ENCODE measurements at places on chromosomes 5 and 9.

DNA sequence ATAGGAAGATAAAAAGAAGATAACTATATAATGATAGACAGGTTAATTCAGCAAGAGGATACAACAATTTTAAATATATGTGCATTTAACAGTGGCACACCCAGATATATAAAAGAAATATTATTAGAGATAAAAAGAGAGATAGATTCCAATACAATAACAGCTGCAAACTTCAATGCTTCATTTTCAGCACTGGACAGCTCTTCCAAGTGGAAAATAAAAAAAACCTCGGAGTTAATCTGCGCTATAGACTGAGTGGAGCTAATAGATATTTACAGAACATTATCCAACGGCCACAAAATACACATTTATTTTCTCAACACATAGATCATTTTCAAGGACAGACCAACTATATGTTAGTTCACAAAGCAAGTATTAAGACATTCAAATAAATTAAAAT, 1229.5 kb upstream of the CDH6 start:
- DNase-seq: no peak

DNA sequence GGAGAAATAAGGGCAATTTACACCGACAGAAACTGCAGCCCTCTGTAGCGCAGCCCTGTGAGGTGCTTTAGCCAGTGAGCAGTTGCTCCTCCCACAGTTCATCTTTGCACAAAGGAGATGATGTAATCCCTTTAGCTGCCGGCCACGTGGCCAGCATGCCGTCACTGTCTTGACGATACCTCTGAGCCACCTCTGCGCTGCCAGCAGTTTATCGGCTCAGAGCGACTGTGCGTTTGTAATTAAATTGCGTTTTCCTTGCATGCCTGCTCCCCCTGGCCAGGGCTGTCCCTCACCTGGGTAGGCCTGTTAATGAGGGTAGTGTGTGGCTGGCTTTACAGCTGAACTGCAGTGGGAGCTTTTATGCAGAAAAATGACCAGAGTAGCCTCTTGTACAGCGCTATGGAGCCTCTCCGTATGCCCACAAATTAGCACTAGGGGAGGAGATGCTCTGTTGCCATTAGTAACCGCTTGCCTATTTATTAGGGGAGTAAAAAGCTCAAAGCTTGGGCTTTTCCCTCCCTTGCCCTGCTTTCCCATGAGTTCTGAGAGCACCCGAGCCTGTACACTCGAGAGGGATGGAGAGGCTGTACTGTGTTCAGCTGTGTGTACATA, 107.0 kb downstream of the TRIO start:
- DNase-seq: no peak

GRCh38 chr5:96714951-96715451, 52.8 kb downstream of the CAST start:
- DNase-seq: peak; percentile 31

DNA sequence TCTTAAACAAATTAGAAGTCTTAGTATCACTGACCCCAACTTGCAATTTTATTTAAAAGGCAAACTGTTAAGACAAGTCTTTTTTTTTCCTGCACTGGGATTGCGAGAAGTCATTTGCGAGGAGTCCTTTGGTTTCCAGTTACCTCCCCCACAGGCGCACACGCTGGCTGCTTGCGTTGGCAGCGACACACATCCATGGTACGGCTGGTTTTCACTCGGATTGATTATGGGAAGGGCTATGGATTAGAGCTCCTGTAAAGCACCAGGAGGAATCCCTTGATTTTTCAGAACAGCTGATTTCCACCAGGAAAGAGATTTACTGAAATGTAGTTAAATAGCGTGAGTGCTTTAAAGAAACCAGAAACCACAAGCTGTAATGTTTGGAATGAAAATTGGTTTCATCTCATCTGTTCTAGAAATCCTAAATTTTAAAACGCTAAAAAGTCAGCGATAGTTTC, 737 bp downstream of the SLC1A3 start:
- no peak for DNase-seq

GRCh38 chr5:152505442-152506042, 100.5 kb upstream of the NMUR2 start:
- DNase-seq: no peak

DNA sequence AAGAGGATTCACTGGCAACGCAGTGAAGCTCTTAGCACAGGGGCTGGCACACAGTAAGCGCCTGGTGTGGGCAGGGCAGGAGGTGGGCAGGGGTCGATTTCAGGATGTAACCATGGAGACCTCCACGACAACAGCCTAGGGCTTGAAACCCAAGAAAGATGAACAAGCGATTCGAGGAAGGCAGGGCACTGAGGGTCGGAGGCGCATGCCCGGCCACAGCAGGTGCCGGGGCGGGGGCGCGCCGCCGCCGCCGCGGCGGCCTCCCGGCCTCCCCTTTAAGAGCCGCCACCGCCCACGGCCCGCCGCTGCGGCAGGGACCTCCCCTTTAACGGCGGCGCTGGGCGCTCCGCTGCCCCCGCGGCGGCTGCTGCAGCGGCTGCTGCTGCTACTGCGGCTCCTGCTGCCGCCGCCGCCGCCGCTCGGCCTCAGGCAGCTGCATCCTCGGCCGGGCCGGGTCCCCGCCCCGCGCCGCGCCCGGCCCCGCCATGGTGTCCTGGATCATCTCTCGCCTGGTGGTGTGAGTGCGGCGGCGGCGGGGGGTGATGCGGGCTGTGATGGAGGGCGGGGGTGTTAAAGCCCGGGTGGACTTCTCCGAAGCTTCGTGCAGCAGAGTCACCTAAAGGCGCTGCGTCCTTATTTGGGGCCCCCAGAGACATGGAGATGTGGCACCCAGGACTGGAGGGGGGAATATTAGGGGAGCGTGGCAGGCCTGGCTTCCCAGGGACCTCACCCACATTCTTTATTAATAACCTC, at the start of gene REEP2:
TSS of gene REEP2 (plus strand) at position 334 of the 753 bp plus-strand sequence. CDS start at position 486, 152 bp downstream.
- no peak for DNase-seq

- DNase-seq: peak; percentile 69
Observed at GRCh38 chr5:132260051-132260450, 2.6 kb downstream of the PDLIM4 start.

DNA sequence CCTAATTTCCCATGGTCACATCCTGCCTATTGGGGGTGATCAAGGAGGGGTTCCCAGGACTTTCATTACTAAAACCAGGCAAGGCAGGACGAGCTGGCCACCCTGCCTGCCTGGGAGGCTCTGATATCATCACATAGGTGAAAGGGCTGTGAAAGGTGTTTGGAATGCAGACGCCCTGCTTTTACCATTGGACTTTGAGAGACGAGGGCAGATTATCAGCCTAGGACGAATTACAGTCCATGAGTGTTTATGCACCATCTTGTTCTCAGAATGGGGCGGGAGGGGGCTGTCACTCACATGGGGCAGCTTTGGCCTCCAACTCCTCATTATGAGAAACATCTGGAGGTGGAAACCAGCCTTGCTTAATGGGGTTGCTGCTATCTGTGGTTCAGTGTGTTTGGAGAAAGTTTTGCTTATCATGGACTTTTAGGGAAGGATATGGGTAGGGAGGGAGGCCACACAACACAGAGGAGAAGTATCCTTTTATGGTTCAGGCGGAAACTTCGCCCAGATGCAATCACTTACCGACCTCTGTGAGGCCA, 69.8 kb upstream of the UBTD2 start:
- no peak for DNase-seq

DNA sequence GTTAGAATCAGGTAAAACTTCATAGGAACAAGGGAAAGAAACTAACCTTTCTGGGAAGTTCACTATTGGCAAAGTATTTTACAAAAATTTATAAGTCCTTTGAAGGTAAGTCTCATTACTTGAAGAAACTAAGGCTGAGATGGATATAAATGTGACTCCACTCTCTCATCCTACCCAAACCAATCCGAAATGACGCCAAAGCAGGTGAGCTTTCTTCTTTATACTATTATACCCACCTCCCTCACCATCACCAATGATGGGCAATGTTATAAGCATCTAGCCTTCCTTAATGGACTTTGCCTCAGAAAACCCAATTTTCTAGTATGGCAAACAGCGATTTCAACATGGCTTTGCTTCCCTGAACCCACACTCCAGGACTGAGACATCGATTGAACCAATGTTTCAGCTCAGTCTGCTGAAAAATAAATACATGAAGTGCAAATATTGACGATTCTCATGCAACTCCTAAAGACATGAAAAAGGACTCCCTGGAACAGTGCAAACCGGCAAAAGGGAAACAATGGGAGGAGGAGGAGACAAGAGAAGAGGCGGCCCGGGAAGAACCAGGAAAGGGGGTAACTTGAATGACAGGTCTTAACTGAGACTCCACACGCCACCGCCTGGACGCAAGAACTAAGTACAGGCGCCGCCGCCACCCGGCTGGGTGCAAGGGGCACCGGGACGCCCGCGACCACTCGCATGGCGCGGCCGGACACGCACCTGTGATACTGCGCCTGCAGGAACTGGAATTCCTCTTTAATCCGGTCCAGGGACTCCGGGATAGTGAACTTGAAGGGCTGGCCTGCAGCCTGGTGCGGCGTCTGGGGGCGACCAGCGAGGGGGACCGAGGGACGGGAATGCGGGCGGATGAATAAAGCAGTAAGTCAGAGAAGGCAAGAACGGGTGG, 2.5 kb downstream of the TLE1 start:
- DNase-seq: peak; percentile 92

DNA sequence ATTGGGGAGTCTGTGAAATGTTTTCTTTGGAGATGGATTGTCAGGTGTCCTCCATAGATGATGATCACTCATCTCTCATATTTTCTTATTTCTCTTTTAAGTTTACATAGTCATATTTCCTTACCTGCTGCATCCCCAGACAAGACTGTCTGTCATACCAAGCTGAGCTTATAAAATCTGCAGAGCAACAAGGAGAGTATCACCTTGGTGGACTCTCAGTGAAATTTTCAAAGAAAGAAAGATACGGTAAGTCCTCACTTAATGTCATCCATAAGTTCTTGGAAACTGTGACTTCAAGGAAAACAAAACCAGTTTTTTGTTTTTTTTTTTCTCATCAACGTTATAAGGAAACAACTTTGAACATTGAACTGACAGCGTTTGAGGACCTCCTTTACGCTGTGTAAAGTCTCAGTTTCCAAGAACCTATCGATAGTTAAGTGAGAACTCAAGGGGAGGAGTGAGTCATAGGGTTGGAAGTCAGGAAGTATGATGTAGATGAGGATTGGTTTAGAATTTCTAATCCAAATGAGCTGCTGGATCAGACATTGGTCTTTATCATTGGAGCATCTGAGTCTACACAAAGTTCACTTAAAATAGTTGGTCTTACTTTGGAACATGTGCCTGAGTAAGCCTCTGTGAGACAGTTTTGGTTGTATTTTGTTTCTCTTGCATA, 45.5 kb downstream of the SPIN1 start:
- DNase-seq: no peak

DNA sequence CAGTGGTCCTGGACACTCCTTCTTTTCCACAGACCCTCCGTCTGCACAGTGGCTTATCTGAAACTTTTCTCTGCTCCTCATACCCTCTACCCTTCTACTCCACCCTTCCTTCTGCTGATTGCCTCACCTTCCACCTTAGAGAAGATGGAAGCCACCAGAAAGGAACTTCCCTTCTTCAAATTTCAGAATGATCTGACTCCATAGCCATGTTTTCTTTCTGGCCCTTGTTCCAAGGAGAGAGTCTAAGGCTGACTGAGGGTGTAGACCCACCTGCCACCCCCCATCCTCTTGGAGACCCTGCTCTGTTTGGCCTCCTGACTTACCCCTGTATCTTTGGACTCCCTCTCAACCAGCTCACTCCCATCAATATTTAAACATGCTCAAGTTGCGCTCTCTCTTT, 7.4 kb downstream of the SNX30 start:
- no peak for DNase-seq

- DNase-seq: no peak
Observed at GRCh38 chr9:82353631-82354278, 365.2 kb downstream of the SPATA31D1 start.

DNA sequence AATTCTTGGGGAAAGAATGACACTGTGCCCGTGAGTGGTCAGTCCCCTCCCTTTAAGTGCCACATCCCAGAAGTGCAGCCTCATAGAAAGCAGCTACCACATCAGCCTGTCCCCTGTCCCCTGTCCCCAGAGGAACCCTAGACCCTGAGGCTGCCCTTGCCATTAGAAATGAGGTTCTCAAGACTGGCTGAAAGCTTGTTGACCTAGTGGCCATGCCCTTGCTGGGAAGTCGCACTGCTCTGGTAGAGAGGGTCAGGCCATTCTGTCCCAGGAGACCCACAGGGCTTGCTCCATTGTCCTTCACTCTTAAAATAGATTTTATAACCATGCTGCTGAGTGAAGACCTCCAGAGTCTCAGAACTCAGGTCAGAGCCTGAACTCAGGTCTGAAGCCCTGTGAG, 184.5 kb downstream of the RGS3 start:
- DNase-seq: no peak

GRCh38 chr9:36888551-36888950, 145.5 kb downstream of the PAX5 start:
- DNase-seq: no peak

GRCh38 chr9:99515093-99515492, 293.0 kb downstream of the SEC61B start:
- no peak for DNase-seq

- DNase-seq: no peak
Observed at GRCh38 chr9:127188396-127188795, 66.0 kb upstream of the ANGPTL2 start.

DNA sequence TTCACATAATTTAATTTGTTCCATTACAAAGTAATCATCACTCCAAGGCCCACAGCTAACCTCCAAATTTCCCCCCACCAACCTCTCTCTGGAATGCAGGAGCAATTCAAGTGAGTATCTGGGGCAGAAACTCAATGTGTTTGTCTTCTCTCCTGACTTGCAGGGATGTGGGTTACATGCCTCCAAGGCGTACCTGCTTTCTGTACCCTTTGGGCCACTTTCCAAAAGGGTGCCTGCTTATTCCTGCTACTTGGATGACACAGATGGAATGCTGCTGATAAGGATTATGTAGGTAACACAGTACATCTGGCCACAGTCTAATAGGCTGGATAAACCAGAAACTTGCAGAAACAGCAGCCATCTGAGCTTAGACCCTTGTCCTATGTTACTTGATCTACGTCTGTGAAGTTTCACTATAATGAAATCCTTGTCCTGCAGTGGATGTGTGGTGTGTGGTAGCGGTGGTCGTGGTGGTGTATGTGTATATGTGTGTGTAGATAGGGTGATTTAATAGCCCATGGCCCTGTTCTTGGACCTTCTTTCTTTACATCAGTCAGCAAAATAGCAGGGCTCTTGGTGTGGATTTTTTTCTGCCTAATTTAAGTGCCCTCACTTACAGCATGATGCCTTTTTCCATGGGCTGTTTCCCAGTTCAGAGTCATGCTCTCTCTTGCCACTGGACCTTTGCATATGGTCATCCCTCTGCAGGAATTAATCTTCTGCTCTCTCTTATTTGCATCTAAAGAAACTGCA, 175.9 kb downstream of the ZDHHC21 start:
- DNase-seq: no peak

- DNase-seq: no peak
Observed at GRCh38 chr9:73179589-73179988, 27.9 kb downstream of the ANXA1 start.

DNA sequence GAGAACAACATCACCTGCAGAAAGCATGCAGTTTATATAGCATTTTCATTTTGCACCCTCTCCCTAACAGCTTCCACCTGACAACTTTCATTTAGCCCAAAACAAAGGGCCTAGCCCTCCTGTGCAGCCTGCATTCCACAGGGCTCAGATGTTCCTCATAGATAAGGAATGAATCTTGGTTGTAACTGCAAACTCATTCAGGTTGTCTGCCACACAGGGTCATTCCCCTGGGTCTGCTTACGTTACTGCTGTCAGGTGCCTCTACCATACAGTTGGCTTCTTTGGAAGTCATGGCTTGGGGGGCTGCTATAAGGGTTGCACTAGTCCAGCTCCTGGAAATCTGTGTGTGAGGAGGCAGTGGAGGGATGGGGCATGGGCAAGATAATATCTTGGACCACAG, 2.7 kb upstream of the DCP2 start:
- DNase-seq: no peak
